ENCODE measurements at places on chromosomes 16 and 17.

DNA sequence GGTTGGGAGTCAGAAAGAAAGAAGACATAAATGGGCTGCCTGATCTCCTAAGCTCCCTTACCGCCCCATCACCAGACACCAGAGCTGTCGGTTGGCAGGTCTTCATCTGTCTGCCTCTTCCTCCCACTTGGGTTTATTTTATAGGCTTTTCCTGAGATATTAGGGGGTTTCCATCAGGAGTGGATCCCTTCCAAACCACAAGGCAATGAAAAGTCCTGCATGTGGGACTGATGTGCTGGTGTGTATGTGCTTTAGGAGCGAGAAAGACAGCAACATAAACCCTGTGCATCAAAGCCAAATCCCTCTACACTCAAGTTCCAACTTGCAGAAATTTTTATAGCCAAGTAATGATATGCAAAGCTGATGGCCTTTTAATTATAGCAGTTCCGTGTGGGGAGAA, 389.5 kb downstream of the SLC39A11 start:
- no peak for DNase-seq

DNA sequence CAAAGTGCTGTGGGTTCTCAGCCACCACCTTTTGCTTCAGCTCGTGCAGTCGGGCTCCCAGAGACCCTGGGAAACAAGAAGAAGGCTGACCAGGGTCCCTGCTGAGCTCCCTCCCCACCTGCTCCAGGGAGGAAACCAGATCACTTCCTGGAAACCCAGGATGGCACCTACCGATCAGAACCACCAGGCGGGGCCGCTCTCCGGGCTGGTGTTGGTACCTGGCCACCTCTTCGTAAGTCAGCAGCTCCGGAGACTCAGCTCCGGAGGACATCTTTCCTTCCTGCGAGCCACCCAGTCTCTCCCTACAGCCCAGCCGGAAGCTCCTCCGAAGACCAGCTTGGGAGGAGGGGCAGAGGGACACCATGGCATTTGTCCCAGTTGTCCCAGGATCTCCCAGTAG, 18.9 kb downstream of the MPP3 start:
- no peak for DNase-seq

DNA sequence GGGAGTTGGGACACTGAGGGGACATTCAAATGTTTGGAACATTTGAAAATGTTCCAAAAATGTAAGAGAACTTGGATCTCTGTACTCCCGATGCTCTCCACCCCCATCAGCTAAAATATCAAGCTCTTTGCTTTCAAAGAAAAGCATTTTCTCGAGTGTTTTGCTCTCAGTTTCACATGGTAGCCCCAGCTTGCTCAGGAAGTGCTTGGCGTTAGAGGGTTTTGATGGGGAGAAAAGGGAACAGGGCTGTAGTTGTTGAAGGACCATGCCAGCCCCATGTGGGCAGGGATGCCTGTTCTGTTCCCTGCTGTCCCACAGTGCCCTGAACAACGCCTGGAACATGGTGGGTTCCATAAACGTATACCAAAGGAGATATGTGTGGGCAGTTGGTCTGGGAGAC, 37.0 kb downstream of the RAI1 start:
- no peak for DNase-seq

DNA sequence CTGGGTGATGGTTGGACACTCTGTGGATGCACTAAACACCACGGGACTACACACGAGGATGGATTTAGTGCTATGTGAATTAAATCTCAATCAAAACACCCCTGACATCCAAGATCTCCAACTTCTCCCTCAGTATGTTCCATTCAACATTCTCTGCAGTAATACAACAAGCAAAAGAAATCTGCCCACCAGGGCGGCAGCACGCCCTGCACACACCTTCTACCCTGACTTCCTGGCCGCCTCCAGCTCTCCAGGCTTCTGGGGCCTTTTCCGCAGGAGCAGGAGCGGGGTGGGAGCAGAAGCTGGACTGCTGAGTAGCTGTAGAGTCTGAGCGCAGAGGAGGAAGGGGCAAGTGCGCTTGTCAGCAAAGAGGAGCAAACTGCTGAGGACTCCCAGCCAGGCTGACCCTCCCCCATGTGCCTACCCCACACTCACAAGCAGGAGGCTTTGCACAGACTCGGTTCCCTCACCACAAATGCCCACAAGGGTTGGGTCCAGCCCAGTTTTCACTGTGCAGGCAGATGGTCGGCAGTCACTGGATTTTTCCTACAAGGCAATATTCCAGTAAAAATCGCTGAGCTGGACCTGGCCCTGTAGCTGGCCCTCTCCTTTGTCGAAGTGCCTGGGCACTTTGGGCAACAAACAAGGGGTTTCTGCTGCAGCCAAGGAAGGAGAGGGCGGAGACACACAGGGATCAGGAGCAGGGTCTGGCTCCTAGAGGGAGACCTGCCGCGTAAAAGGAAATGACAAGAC, 22.8 kb downstream of the ZDHHC7 start:
- DNase-seq = no peak

- DNase-seq = no peak
Observed at GRCh38 chr16:79267781-79268180, 332.8 kb downstream of the MAF start.

DNA sequence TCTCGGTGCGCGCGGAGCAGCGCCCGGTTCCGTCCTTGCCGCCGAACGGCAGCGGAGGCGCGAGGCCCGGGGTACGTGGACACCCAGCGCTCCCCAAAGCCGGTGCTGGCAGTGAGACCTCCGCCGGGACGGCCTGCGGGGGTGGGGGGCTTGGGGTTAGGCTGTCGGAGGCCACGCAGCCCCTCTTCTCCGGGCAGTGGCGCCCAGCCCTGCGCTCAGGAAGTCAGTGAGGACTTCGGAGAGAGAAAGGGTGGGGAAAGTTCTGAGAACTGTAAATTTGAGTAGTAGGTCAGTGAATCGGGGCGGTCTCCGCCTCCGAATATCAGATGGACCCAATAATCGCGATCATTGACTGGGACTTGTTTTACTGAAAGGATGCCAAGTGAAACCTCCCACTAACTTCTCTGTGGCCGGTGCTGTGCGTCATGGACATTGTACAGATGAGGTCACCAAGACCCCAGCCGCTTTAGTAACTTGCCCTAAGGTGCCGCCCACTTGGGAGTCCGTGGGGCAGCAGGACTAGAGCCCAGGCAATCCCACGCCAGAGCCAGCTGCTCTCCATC, 468 bp downstream of the IL4R start:
- peak; percentile 15 for DNase-seq

- DNase-seq = no peak
Observed at GRCh38 chr17:9880582-9880999, 24.5 kb downstream of the RCVRN start.

GRCh38 chr17:73667181-73667959, 23.1 kb upstream of the SDK2 start:
- DNase-seq = no peak

DNA sequence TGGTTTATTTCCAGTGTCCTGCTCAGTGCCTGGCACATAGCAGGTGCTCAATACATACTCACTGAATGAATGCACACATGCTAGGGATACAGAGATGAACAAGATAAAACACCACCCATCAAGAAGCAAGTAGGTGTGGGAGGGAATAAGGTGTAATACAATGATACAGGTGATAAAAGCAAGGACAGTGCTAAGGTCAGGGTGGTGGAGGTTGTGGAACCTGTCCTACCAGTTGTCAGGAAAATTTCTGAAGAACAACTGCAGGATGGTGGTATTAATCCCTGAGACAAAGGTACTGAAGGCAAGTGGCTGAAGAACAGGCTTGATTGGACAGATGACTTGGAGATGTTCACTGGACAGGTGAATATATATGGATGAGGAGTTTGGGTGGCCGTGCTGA, 1.8 kb downstream of the KNOP1 start:
- DNase-seq = no peak

DNA sequence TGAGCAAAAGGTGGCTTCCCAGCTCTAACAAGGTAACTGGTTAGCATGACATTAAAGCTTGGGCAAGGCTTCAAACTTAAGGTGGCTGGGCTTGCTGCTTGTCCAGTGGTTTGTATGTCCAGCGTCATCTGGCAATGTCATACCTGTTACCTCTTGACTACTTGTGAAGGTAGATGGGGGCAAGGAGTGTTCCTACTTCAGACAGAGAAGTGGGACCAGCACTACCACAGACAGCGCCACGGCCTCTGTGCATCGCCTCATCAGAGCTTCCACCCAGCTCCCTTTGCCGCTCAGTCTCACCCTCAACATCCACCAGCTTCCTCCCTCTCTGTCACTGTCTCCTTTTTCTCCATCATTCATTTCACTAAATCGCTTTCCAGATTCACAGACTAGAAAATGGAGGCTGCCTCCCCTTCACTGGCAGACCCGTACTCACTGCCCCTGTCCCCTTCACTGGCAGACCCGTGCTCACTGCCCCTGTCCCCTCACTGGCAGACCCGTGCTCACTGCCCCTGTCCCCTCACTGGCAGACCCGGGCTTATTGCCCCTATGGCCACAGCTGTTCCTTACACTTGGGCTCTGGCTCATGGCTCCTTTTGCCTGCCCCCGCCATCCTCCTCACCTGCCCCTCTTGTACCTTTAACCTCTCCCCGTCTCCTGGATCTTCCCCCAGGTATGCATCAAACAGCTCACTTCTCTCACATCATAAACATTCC, 14.8 kb downstream of the CYB5D2 start:
- no peak for DNase-seq

- no peak for DNase-seq
Observed at GRCh38 chr17:34584805-34585416, 5.5 kb downstream of the TMEM132E start.

DNA sequence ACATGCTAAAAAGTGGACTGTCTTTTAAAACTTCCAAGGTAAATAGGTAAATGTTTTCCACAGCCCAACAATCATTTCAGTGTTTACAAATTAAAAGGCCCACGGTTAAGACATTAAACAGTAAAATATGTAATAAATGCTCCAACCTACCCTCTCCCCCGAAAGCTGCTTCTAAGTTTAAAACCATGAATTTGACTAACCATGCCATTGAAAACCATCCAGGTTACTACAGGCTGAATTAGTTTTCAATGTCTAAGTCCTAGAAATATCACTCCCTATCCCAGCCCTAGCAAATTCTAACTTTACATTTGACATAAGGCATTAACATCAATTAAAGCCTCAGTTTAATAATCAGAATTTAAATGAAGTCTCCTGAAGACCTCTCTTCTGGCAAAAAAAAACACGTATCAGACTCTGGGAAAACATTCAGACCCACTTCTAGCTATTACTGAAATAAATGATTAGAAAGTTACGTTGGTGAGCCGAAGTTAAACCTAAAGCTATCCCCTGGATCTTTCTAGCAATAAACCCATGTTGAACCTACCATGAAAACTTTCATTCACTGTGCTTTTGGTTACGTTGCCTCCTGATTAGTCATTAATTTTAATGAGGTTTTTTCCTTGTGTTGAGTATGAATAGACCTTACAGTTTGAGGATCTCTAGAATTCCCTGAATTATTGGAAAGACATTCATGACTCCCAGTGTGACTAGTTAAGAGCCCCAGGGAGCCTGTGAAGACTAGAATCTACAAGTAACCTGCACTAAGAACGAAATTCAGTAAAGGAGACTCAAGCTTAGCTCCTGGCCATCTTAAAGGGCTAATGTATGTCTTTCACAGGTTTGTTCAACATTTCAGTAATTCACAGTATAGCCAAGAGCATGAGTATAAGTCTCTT, 1.7 kb upstream of the POLG2 start:
- DNase-seq = no peak

DNA sequence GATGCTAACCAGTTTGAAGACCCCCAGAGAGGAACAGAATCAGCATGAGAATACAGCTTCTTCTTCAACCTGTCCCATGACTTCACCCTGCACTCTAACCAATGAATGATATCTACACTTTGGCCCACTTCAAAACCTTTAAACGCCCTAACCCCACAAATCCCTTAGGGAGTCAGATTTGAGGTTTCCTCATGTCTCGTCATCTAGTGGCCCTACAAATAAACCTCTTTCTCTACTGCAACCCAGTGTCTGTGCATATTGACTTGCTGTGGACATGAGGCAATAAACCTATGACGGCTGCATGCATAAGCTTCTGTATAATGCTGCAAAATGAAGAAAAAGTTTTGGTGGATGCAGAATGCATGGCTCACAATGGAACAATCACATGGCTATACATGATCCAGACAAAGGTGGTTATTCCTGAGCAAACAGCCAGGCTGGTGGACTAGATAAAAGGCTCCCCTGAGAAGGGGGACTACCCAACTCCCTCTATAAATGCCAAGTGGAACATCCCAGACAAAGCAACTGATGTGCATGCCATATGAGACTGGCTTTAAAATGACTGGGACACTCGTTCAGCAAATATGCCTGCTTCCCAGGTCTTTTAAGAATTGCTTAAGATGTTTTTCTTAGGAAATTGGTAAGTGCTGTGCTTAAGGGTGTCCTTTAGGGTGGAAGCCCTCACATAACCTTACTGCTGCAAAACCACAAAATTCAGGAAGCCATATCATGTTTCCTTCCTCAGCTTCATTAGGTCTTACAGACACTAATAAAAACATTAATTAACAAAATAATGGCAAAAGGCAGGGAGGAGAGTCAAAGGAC, 12.2 kb downstream of the N4BP1 start:
- DNase-seq = no peak

DNA sequence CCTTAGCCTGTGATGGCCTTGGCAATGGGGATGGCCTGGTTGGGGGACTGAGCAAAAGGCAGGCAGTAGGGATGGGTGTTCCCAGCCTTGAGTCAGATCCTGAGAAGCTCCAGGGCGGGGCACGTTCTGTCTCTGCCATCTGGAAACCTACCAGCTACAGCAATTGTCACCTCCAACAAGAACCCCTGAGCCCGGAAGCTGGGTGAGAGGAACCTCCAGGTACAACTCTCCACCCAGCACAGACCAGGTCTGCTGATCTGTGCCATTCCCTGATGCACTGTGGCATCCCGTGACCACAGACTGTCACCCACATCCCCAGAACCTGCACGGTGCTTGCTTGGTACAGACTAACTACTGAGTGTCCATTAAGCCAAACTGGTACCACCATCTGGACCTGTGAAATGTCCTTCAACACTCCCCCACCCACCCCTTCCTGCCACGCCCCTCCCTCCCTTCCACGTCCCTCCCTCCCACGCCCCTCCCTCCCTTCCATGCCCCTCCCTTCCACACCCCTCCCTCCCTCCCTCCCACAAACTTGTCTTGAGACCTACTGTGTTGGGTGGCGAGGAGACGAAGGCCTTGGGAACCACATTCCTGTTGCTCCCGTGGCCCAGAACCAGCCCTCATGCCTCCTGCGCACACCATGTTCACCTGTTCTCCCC, 16.6 kb downstream of the MYO15B start:
- DNase-seq = no peak

Measured in endothelial cell (in vitro differentiated cells).